Sciatic nerve (tissue), 2 donors: ENCODE measurements at places on chromosomes 11 and 22. TPM values are rescaled to one million over a fixed set of nuclear protein-coding genes. Genes with fewer than 3 reads are reported as not detected.

DNA sequence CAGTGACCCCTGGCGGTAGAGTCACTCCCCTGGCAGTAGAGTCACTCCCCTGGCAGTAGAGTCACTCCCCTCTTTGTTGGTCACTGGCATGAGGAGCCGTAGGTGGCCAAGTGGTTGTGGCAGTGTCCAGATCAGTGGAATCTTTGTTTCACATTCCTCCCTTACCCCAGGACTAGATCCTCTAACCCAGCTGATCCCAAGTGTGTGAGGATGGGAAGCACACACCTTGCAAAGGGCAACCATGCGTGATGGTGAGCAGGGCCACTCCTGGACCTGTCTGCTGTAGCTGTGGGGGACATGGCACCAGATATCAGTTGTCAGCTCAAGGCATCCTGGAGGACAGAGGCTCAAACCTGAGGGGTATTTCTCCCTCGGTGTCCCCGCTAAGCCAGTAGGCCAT lies 37.8 kb downstream of the OSBP2 start:
- no peak for DNase-seq

- no peak for DNase-seq
These were observed 46.7 kb downstream of the CLTCL1 start for GRCh38 chr22:19244600-19245352.

DNA sequence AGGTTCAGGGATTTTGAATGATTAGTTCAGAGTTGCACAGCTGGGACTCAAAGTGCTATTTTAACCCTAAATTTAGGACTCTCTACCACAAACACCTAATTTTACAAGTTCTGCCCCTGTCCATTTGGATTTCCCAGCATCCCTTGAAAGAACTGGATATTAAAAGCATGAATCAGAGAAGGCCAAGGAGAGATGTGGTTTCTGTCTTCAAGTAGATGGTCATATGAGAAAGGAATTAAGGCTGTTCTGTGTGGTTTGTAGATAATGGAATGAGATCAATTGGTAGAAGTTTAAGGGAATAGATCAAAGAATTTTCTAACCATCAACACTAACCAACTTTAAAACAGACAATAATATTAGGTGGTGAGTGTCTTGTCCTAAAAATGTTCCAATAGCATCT lies 106.4 kb upstream of the TENM4 start:
- DNase-seq, result no peak

DNA sequence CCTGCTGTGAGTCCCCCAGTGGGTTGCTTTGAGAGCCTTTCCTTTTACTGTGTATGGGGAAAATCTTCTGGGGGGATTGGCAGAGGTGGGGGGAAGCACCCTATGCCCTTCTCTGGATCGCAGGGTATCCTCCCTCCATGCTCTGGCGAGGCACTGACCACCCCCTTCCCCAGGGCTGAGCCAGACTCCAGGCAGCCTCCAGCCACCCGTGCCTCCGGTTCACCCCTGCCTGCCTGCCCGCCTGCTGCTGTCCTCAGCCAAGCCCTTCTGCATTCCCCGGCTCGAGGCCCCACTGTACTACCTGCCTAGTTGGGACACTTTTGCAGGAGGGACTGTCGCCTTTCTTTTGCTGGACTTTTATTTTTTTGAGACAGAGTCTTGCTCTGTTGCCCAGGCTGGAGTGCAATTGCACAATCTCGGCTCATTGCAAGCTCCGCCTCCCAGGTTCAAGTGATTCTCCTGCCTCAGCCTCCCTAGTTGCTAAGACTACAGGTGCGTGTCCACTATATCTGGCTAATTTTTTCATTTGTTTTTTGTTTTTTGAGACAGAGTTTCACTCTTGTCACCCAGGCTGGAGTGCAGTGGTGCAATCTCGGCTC lies 23.8 kb upstream of the TP53I11 start:
- DNase-seq, result no peak

- no peak for DNase-seq
These were observed 3.8 kb downstream of the CEP57 start for GRCh38 chr11:95794086-95794485.

GRCh38 chr22:44131412-44131811 lies 49.3 kb upstream of the PARVG start:
- peak; percentile 34 for DNase-seq

DNA sequence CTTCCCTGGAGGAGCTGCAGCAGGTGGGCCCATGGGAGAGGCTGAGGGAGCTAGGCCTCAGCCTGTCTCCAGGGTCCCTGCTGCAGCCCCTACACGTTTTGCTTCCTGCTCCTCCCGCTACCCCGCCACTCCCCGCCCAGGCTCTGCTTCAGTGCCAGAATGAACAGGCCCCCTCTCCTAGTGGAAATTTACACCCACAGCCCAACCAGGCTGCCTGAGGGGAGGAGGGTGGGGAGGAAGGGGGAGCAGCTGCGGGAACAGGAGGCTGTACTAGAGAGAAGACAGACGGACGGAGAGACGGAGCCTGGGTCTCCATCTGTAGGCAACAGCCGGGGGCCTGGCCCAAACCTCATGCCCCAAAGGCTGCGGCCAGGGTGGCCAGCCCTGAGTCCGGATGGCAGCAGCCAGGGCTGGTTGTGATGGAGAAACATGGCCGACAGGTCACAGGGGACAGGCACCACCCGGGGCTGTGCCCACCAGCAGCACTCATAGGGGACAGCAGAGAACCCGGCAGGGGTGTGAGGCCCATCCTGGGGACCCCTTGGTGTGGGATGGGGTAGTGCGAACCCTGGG lies 20.6 kb downstream of the FLRT1 start:
- no peak for DNase-seq

GRCh38 chr11:59259047-59259446 lies 46.3 kb upstream of the MPEG1 start:
- DNase-seq, result no peak

DNA sequence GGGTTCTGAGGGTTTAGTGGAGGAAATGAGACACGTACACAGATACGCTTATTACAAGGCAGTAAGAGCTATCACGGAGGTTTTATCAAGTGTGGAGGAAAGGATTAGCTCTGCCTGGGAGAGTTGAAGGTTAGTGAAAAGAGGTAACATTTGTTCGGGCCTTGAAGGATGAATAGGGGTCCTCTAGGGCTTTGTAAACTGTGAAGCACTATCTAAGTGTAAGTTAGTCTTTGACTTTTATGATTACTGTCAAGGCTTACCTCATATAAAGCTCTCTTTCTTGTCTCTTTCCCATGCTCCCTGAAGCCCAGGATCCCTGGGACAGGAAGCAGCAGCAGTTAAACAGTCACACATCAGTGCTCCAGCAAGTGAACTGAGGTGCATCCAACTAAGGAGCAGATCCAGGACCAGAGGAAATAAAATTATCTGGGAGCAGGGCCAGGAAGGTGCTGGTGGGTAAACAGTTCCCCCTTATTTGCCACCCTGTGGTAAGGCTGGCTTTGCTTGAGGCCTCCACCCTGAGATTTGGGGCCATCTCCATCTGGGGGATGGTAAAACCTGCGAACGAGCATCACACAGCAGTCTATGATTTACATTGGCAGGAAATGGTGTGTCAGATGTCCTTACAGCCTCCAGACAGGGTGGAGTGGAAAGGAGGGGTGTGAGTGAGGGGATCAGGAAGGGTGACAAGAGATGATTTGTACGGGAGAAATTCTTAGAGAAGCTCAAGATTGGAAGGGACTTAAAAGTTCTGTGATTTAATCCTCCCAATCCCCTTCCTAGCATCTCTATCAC lies 27.2 kb downstream of the GVQW3 start:
- DNase-seq, result no peak

DNA sequence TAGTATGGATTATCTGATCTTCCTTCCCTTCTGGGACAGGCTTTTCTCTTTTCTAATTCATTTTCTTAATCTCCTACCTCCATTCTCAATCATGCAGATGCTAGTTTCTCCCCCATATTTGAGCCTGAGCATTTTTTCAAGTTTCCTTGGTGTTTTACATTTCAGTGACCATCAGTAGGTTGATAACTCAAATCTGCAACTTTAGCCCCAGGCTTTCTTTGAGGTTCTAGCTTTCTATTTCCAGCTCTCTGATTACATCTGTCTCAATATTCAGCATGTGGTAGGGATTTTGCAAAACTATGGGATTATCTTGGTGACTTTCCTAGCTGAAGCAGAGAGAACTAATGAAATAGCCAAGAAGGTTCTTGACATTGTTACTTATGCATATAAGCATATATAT lies 67.8 kb downstream of the ARHGEF12 start:
- DNase-seq, result no peak

- DNase-seq, result no peak
These were observed 1312.3 kb downstream of the FAM181B start for GRCh38 chr11:81421251-81421860.

DNA sequence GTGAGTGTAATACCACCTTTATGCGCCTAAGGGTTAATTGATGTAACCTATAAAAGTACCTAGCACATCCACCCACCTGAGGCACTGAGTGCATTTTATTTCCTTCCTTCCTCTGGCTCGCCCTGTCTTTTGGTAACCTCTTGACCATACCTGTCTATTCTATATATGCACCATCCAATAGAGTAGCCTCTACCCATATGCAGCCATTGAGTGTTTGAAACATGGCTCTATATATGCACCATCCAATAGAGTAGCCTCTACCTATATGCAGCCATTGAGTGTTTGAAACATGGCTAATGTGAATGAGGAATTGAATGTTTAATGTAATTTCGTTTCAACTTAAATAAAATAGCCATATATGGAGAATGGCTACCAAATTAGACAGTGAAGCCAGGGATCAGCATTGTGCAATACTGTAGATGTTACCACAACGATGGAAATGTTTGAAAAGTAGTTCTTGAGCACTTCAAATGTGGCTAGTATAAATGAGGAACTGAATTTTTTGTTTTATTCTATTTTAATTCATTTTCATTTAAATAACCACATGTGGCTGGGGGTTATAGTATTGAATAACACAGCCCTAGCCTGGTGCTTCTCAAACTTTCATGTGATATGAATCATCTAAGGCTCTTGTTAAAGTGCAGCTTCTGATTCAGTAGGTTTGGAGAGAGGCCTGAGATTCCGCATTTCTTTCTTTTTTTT lies 33.8 kb downstream of the SLC35F2 start:
- no peak for DNase-seq

DNA sequence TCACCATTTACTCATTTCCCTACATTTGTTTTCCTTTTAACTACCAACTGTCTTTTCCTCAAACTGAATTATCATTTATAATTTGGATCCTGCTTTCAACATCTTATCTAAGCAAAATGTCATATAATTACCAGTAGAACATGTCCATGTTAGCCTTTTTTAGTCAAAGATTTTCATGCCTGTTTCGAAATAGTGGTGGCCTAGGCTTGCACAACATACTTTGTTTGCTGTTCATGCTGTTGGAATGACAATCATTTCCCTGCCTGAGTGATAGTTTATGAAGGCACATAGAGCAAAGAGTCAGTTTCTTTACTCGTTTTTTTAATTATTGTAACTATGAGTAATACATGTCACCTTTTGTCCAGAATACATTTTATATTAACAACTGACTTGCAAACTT lies 144.3 kb upstream of the ANO3 start:
- no peak for DNase-seq

GRCh38 chr11:69873166-69874077 lies 54.2 kb upstream of the FGF3 start:
- peak; percentile 9 for DNase-seq

DNA sequence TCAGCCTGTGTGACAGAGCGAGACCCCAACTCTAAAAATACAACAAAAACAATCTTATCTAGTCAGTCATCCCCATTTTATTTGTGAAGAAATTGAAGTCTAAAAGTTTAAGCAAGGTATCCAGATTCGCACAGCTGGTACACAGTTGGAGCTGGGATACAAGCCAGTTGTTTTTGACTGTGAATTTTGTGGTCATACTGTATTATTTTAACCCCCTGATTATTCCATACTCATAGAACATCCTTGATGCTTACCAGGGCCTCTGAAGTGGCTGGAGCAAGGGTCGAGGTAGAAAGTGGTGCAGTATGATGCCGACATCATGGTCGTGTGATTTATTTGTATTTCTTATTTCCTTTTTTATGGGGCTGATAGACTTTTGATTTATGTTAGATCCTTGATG lies 50.0 kb downstream of the BID start:
- no peak for DNase-seq

GRCh38 chr22:48949375-48950149 lies 878.1 kb downstream of the BRD1 start:
- peak; percentile 37 for DNase-seq

- peak; percentile 62 for DNase-seq
These were observed 821 bp downstream of the CELF1 start for GRCh38 chr11:47552056-47552565.

DNA sequence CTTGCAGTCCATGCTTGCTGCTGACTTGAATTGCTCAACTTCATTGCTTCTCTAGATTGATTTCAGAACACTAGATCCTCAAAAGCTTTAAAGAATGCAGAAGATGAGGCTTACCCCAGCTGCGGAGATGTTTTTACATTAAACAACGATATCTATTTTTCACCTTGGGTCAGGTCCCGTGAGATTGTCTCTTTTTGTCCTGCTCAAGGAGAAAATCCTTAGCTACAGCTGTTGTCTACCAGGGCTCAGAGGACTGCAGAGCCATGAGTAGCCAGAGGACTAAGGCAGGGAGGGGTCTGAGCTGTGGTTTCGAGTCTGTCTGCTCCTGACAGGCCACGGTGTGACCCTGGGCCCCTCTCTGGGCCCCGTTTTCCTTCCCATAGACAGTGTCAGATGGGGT lies 51.4 kb downstream of the PKNOX2 start:
- DNase-seq, result no peak

DNA sequence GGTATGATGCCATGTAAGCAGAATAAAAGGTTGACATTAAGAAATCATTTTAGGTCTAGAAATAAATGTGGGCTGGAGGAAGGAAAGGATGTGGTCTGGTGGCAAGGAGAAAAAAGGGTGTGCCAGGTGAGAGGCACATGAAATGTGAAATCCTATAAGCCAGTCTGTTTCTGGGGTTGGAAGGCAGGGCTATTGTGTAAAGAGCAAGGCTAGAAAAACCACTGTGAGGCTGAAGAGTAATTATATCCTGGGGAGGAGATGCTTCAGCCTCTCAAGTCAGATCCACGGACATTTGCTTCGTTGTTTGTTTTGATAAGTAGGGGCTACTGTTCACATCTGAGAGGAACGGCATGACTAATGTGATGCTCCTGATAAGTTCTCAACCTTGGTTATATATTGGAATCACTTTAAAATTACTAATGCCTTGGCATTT lies 77.5 kb upstream of the CTSC start:
- no peak for DNase-seq

- no peak for DNase-seq
These were observed 406.5 kb upstream of the NARS2 start for GRCh38 chr11:78981153-78981552.

GRCh38 chr11:6627762-6628241 lies 8.6 kb upstream of the TPP1 start:
- DNase-seq, result no peak

GRCh38 chr11:23749762-23750430 lies 747.0 kb upstream of the LUZP2 start:
- DNase-seq, result no peak

The APOL4 gene
- 9.8 TPM for total RNA-seq

The TRIM51G gene
- not detected for total RNA-seq

The PAX6 gene
- not detected for total RNA-seq

The TUB gene
- total RNA-seq, result 12.9 TPM

The C2CD2L gene
- total RNA-seq, result 12.1 TPM

The C22orf42 gene
- total RNA-seq, result not detected

The NUDT22 gene
- total RNA-seq, result 28.0 TPM

The ACRV1 gene
- total RNA-seq, result not detected

The SERHL2 gene
- total RNA-seq, result 7.8 TPM

The APOBEC3G gene
- total RNA-seq, result 8.9 TPM
